ENCODE measurements at places on chromosomes 13 and 19.

DNA sequence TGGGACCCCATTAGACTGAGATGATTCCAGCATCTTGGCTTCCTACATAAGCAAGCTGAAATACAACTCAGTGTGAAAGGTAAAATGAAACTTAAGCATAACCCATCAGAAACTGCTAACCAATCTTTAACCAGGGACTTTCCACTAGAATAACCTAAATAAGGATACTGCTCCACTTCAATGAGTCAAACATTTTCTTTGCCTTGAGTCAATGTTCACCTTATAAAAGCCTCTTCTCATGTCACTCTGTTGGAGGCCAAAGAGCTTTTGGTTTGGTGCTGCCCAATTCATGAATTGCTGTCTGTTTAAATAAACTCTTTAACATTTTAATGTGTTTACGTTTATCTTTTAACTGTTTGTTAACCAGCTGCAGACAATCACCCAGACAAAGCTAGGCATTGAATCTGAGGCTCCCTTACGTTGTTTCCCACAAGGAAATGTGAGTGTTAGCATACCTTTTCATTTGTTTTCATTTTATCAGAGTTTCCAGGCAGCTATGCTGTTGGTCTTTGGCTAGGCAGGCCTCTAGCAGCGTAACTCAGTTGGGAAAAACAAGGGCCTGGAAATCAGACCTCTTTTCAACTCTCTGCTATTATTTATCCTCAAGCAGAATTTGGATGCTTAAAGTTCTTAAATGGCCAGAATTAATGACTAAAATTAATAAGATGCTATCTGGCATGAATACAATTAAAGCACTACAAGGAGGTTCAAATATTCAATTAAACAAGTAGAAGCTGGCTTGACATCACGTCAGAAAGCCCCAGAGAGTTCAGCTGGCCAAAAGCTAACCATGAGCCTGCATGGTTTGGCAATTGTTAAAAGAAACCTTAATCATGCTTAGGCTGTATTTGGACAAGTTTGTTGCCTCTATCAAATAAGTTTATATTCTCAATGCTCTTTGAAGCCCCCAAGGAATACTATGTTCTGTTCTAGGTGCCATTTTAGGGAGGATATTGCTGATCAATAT is 200.2 kb downstream of the DCLK1 start:
- no peak for ATAC-seq

DNA sequence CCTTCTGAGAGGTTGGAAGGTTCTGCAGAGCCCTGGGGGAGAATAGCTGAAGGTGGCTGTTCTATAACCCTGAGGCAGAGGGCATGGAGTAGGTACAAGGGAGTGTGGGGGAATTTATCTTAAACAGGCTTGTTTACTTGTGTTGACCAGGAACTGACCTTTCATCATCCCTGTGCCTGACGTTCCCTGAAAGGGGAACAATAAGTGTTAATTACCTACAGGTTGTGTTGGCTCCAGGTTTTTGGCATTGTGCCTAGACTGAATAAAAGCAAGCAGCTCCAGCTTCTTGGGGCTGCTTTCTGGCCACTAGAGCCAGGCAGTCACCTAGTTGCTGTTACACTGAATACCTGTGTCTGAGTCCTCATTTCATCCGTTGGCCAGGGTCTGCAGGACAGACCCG is 60.0 kb downstream of the ZNF627 start:
- no peak for ATAC-seq

DNA sequence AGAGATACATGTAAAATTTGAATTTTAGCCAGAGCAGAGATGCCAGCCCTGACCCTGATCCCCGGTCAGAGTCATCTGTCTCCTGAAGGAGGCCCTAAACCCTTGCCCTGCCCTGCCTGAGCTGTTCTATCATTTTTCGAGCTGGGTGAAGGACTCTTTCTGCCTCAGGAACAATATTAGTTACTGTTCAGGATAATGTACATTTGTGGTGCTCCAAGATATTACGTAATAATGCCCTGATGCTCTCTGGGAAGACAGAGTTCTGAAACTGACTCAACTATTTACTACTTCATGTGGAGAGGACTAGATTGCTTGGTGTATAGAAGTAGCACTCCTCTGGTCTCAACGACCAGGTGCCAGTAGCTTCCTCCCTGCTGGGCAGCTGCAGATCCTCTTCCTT is 37.9 kb upstream of the UBL3 start:
- ATAC-seq = peak; percentile 57

DNA sequence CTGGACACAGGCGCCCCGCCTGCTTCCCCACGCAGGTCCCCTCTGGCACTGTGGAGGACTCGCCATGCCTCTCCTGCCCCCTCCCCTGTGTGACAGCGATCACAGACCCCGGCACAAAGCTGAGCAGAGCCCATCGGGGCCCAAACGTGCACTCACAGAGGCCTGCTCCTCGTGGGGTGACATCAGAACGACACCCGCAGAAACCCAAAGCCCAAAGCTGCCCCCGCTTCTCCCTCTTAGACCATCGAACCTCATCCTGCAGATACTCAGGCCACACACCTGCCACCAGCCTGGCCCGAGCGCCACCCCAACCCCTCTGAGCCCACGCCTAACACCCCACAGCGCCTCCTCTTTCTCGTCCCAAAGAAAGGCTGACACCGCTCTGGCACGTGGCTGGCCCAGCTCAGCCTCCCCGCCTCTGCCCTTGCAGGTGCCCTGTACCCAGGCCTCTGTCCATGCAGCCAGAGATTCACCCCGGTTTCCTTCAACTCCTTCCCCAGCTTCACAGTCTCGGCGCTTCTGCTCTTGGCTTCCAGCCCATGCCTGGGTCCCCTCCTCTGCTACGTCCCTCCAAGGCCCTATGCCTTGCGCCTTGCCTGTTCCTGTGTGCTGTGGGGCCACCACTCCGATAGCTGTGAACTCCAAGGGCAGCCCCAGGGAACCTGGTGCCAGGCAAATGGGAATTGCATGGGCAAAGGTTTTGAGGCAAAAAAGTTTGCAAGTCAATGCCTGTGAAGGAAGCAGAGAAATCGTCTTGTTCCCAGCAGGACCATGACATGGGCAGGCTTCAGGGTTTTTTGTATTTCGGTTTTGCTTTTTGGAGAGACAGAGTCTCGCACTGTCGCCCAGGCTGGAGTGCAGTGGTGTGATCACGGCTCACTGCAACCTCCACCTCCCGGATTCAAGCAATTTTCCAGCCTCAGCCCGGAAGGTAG is 831 bp upstream of the CBARP start:
- ATAC-seq = no peak

DNA sequence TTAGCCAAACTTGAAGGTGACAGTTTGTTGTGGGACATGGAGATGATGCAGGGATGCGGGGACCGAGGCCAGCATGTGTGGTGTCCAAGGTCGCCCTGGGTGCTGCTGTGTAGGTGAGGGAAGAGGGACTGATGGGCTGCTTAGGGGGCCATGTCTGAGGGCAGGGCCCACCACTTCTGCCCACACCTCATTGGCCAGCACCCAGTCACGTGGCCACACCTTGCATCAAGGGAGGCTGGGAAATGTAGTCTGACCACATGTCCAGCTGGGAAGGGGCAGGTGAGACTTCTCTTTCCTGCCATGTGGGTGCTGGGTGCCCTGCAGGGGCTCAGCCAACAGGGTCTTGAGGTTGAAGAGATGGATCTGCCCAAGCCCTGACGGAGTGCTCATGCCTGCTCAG is 88.9 kb downstream of the KDM4B start:
- peak; percentile 34 for ATAC-seq

- no peak for ATAC-seq
Observed at GRCh38 chr19:3695986-3696659, 4.1 kb downstream of the PIP5K1C start.

DNA sequence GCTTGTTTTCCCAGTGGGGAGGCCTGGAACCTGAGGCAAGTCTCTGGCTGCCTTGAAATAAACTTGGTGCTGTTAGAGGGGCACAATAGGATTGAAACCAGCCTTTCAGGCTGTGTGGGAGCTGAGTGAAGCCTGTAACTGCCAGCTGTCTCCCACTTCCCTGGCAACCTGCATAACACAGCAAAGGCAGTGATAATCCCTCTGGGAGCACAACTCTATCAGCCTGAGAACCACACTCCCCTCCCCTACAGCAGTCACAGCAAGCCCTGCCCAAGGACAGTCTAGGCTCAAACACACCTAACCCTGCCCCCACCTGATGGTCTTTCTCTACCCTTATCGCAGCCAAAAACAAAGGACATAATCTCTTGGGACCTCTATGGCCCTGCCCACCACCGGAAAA is 683.8 kb upstream of the ATXN8OS start:
- ATAC-seq = no peak

GRCh38 chr13:106052200-106052767 is 483.2 kb downstream of the EFNB2 start:
- peak; percentile 41 for ATAC-seq
